ENCODE measurements at places on chromosomes 2 and 18. TPM values are rescaled to one million over a fixed set of nuclear protein-coding genes. Genes with fewer than 3 reads are reported as not detected.

OTOS gene
- total RNA-seq = not detected

GRCh38 chr2:196681510-196681909 lies 42.0 kb downstream of the CCDC150 start:
- DNase-seq = no peak
- no peak overlapping the region for H3K27ac ChIP-seq
- H3K4me3 ChIP-seq = no peak overlapping the region
- no peaks in the 10 kb centered on the region for H3K27me3 ChIP-seq

DNA sequence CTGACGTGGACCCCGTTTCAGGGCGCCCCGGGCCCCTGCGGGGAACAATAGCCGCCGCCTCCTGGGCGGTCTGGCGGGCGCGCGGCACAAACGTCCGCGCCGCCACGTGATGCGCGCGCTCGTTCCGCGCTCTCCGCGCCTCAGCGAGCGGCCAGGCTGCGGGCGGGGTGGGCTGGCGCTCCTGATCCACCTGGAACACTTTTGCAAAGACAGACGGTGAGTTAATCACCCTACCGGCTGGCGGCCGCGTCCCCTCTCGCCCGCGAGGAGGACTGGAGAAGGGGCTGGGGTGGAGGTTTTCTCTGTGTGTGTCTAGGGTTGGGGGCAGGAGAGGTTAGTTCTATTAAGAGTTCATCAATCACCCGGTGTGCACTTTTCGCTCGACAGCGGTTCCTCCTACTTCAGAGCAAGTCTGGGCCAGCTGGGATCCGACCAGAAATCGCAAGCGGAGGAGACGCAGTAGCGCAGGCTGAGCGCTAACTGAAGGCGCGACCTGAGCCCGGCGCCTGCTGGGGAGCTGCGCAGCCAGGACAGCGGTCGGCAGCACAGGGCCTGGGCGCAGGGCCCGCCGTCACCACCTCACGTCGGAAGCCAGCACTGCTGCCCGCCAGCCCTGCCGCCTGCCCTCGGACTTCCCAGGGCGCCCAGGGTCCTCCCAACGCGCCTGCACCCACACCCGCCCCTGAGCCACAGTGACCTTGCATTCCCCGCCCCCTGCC lies 10.3 kb upstream of the HOXD1 start:
- no peaks in the 10 kb centered on the region for H3K36me3 ChIP-seq
- no peak overlapping the region for H3K27ac ChIP-seq
- peaks cover 79% of the 10 kb centered on the region for H3K27me3 ChIP-seq
- H3K4me3 ChIP-seq = no peak overlapping the region
- no peak for DNase-seq
- no peaks in the 10 kb centered on the region for H3K4me1 ChIP-seq

- H3K4me1 ChIP-seq = no peaks in the 10 kb centered on the region
- DNase-seq = no peak
- no peak overlapping the region for H3K4me3 ChIP-seq
- H3K36me3 ChIP-seq = no peaks in the 10 kb centered on the region
Observed at GRCh38 chr2:214379227-214379626, 31.6 kb upstream of the VWC2L start.

DNA sequence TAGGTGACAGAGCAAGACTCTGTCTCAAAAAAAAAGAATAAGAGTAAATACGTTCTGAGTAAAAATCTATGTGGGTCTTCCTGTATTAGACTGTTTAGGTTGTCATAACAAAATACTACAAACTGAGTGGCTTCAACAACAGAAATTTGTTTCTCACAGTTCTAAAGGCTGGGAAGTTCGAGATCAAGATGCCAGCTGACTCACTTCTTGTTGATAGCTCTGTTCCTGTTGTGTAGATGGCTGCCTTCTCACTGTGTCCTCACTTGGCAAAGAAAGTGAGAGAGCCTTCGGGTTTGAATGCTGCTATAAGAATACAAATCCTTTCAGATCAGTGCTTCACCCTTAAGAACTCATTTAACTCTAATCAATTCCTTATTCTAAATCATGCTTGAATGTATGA lies 430.0 kb upstream of the VWC2L start:
- H3K4me3 ChIP-seq = no peak overlapping the region
- DNase-seq = no peak
- no peaks in the 10 kb centered on the region for H3K4me1 ChIP-seq
- H3K36me3 ChIP-seq = no peaks in the 10 kb centered on the region
- H3K27me3 ChIP-seq = no peaks in the 10 kb centered on the region
- no peak overlapping the region for H3K27ac ChIP-seq

DNA sequence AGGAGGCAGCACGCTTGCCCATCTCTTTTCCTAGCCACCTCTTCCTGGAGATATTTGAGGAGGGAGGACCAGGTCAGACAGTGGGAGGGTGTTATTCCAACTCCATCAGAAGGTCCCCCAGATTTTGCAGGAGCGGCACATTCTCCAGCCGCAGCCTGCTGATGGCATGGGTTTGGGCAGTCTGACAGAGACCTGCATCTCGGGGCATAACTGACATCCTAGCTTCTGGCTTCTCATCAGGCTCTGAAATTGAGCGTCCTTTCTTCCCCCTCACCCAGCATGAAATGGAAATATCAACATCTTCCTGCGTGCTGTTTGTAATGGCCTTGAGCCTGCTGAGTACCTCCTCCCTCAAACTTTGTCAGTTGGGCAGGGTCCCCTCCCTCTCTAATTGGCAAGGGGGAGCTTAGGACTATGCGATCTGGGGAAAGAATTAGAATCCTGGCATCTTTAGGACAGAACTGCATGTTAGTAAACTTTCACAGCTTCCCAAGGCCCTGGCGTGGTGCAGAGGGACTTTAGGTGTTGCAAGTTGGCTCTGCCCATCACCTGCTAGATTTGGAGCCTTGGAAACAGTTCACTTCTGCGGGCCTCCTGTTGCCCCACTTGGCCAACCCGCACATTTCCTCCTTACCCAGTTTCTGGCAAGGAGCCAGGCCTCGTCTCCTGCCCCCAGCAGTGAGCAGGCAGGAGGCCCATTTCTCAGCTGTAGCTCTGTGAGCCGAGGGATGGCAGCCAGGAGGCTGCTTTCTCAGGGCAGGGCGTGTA lies 2.2 kb downstream of the ITM2C start:
- H3K36me3 ChIP-seq = no peaks in the 10 kb centered on the region
- peaks cover 2% of the 10 kb centered on the region for H3K27me3 ChIP-seq
- DNase-seq = peak; percentile 54
- peaks cover 9% of the 10 kb centered on the region for H3K4me1 ChIP-seq

- no peaks in the 10 kb centered on the region for H3K36me3 ChIP-seq
- DNase-seq = no peak
- H3K27me3 ChIP-seq = no peaks in the 10 kb centered on the region
- H3K4me3 ChIP-seq = no peak overlapping the region
- no peaks in the 10 kb centered on the region for H3K4me1 ChIP-seq
Observed at GRCh38 chr2:118190474-118190873, 102.2 kb downstream of the INSIG2 start.

- H3K27ac ChIP-seq = no peak overlapping the region
- peaks cover 6% of the 10 kb centered on the region for H3K4me1 ChIP-seq
- H3K27me3 ChIP-seq = no peaks in the 10 kb centered on the region
- DNase-seq = no peak
- no peaks in the 10 kb centered on the region for H3K36me3 ChIP-seq
- H3K4me3 ChIP-seq = no peak overlapping the region
Observed at GRCh38 chr2:7226501-7226900, 309.3 kb downstream of the RNF144A start.

All from lung (tissue), 17 donors.